ENCODE measurements at places on chromosomes 5 and 9.

DNA sequence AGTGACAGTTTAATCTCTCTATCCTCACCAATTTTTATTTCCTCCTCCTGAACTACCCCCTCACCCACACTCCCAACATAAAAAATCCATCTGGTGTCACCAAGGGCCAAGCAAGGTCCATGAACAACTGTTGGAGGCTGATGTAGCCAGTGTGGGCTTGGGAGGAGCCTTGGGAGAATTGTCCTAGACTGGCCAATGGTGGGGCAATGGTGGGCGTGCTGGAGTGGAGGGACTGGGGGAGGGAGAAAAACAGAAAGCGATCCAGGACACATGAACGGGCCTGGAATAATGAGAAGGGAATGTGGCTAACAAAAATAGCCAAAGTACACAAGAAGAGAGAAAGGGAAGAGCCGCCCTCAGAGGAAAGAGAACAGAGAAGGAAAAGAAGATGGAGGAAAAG lies 272.6 kb downstream of the ENC1 start:
- no peak for DNase-seq

- DNase-seq = no peak
Observed at GRCh38 chr5:10729320-10730042, 31.6 kb downstream of the DAP start.

DNA sequence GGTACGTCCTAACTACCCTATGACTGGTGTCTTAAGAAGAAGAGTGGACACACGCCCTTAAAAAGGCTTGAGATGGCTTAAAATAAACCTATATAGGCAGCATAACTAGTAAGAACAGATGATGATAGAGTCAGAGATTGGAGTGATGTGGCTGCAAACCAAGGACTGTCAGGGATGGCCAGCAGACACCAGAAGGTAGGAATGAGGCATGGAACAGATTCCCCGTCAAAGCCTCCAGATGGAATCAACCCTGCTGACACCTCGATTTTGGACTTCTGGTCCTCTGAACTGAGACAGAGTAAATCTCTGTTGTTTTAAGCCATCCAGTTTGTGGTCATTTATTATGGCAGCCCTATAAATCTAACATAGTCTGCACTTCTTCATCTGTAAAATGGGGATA lies 7.4 kb downstream of the TMOD1 start:
- no peak for DNase-seq

DNA sequence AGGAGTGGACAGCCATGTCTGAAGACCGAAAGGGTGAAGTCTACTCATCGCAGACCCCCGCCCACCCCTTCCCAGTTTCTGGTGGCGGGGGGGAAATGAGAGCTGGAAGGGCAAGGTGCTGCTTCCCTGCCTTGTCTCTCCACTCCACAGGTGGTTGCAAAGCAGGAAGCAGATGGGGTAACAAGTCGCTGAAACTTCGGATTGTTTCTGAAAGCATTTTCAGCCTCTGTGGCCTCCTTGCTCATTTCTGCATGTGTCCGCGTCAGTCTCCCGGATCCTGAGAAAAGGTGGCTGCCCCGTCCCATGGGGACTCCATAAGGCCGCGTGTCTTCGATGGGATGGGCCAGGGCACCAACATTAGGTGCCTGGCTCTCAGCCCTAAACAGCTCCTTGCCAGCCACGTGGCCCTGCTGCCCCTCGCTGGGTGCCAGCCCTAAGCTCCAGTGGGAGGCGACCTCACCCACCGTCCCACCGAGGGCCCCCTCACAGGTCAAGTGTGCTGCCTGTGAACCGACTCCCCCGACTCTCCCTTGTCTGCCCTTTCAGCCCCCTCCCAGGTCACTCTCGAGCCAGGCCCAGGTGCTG lies 971 bp downstream of the PHYKPL start:
- no peak for DNase-seq

DNA sequence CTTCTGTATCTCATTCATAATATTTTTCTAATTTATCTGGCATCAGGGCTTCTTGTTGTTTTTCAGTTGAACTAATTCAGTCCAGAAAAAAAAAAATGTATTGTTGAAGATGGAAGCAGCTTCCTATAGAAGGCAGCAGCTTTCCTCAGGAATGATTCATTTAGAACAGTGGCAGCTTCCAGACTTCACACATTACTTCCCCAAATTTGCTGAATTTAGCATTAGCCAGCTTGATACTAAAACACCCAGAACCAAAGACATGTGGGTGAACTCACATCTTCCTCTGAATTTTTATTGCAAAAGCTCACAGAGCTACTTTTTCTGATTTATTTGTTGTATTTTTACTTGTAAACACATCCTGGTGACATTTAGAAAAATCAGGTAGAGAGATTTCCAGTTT lies 53.8 kb downstream of the HCN1 start:
- DNase-seq = no peak

DNA sequence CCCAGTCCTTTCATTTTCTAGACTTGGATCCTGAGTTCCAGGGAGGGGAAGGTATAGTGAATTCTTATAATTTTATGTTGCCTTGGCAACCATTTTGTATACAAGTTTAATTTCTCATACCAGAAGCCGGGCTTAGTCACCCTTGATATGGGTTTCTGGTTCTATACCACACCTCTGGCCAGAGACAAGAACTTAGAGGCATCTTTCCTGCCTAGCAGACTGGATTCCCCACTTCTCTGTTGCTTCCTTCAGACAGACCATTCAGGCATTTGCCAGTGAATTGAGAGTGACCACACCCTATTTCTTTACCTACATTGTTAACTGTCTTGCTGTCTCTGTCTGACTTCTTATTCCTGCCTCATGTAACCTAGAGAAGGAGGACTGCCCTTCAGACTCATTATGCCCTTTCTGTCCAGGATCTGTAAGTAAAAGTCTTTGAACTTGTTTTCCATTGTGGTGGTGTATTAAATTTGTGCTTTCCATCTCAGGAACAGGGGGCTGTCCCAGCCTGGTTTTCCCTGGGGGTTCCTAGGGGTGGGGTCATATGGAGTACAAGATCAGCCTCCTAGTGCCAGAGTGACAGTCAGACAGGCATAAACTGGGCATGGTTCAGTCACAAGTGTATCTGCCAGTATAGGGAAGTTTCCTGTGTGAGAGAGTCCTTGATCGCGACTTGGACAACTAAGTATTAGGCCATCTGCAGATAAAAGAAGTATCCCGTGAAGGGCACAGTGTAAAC lies 27.4 kb downstream of the TNFSF8 start:
- DNase-seq = peak; percentile 43

- no peak for DNase-seq
Observed at GRCh38 chr5:174300118-174300940, 254.8 kb downstream of the NSG2 start.

DNA sequence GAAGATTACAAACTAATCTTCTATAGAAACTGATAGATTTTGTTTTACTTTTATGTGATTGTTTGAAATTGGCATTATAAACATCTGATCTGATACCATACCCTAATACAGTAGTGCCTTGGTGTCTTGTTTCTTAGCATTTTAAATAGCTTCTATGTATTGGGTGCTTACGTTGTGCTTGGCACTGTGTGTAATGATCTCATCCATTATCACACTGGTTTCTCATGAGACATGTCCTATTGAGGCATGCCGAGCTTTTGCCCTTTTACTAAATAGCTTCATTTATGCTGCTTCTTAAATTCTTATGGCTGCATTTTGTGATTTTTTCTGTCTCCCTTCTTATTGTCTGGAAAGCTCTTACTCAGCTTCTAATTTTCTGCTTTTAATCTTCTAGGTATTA lies 48.2 kb upstream of the TLR4 start:
- peak; percentile 74 for DNase-seq

GRCh38 chr9:426264-426663 lies 211.6 kb downstream of the DOCK8 start:
- DNase-seq = no peak

- DNase-seq = no peak
Observed at GRCh38 chr5:32207355-32207634, 33.2 kb upstream of the GOLPH3 start.

- no peak for DNase-seq
Observed at GRCh38 chr5:175878544-175879438, 7.4 kb downstream of the CPLX2 start.

DNA sequence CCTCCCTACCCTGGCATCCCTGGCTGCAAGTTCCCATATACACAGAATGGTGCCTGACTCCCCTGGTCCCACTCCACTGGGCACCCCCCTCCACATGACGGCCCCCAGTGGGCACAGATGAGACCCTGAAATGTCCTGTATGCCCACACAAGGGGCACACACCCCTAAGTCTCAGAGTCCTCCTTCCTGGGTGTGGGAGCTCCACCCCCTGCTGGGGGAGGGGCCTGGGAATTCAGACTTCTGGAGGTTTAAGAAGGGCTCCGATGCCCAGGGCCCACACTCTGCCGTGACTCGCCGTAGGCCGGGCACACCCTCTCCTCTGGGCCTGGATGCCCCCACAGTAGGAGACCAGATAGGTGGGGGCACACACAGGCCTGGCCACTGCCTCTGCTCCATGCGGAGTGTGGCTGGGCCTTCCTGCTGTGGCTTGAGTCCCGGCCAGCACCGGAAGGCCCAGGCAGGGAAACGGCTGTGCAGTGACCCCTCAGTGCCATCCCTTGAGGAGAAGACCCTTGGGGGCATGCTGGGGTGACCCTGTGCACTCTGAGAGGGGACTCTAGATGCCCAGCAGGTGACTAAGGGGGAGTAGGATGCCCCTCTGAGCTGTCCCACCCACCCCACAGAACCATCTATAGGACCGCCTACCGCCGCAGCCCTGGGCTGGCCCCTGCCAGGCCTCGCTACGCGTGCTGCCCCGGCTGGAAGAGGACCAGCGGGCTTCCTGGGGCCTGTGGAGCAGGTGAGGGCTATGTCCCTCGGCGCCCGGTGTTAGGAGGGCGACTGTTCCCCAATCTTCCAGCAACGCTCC lies 6.5 kb downstream of the EGFL7 start:
- no peak for DNase-seq

DNA sequence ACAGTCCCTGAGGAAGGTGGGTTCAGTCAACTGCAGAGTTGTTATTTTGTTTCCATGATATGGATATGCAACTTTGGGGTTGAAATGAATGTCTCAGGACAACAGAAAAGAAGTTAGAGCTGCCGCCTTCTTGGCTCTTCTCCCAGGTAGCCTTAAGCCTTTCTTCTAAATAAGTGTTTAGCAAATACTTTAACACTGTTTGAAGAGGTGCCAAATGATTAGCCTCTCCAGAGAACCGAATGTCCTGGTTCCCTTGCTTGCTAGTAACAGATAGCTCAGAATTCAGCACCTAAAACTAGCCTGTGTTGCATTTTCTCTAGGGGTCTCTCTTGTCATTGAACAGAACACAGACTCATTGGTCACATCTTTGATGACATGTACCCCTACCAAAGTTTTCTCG lies 127.7 kb upstream of the PIK3R1 start:
- DNase-seq = peak; percentile 19

DNA sequence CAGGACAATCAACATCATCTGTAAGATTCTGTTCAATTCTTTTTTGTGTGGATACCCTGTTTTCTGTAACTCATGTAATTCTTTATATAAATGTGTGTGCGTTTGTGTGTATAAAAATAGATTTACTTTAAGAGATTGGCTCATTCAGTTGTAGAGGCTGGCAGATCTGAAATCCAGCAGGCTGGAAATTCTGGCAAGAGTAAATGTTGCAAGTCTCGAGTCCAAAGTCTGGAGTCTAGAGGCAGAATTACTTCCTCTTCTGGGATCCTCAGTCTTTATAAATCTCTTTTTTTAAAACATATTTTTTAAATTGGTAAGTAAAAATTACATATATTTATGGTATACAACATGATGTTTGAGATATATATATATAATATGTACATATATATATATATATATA lies 202.1 kb upstream of the TMEM161B start:
- DNase-seq = no peak

DNA sequence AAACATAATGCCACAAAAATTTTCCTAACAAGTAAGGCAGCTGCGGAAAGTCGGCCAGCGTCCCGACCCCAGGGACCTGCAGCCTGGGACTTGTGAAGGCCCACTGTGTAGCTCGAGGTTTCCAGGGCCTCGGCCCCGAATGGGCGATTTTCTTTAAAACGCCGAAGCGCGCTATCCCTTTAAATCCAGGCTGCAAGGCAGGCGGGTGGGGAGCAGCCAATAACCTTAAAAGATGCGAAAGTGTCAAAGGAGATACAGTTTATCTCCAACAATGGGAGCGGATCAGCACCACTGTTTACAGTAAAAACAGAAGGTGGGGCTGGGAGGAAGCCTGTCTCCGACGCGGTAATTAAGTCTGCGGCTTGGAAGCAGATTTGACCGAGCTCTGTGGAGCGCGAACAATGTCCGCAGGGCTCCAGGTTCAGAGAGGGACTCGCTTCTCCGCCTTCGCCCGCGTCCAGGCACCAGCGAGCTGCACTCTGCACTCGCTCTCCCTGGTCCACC lies 1.7 kb upstream of the ZSWIM6 start:
- peak; percentile 52 for DNase-seq

DNA sequence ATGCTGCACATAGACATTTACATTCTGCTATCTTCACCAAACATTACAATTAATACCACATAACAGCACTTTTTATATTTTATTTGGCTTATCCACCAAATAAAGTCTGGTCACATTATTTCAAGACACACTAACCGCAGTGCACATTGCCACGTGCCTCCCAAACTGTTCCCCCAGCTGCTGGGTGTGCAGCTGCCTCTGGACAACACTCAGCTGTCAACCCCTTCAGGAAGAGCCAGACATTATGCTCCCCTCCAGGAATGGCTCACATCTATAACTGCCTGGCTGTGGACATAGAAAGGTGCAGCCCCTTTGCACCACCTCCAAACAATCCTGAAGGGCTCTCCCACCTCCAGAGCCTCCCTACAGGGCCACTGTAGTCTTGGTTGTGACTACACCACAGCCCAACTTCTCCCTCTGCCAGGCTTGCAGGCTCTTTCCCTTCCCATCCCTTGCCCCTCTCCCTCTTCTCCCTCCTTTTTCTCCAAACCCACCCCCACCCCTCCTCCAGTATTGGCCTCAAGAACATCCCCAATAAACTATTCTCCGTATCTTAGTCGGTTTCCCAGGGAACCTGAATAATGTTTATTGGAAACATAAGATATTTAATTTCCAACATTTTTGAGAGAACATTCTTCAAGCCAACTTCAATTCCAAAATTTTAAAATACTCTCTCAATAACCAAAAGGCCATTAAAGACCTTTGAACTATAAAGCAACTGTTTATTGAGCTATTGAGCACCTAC lies 372.3 kb downstream of the CTNND2 start:
- DNase-seq = no peak

GRCh38 chr5:122967085-122967484 lies 69.4 kb downstream of the PPIC start:
- DNase-seq = no peak

- DNase-seq = no peak
Observed at GRCh38 chr9:136289651-136290507, 14.0 kb downstream of the CCDC187 start.

GRCh38 chr9:124549016-124549415 lies 41.8 kb upstream of the NR5A1 start:
- no peak for DNase-seq
